Lung microvascular endothelial cell (primary cell): ENCODE measurements at places on chromosomes 12 and 14. TPM values are rescaled to one million over a fixed set of nuclear protein-coding genes. Genes with fewer than 3 reads are reported as not detected.

RNF212B gene
- total RNA-seq = not detected in 2 replicates

FBXO21 gene
- 84.8 and 114 TPM in 2 replicates for total RNA-seq

- no peak for DNase-seq
Measured at GRCh38 chr14:90602088-90602687, 205.4 kb downstream of the CALM1 start.

GRCh38 chr12:14618983-14619382, 51.3 kb upstream of the PLBD1 start:
- peak; percentile 15 for DNase-seq
